ENCODE measurements at places on chromosomes 12 and 14.

DNA sequence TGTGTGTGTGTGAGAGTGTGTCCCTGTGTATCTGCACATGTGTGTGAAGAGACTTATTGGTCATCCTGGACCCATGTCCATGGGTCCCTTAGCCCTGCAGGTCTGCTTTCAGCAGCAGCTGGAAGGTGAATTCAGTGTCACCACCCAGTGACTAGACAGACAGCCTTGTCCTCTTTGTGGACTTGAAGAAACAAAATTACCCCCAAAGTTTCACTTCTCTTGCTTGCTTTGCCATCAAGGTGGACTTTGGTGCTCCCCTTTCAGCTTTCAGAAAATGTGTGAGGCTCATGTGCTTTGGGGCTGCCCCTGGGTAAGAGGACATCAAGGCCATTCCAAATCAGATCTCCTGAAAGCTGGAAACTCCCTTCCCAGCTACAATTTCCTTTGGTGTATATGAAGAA is 1063.8 kb downstream of the BCL11B start:
- no peak for DNase-seq

DNA sequence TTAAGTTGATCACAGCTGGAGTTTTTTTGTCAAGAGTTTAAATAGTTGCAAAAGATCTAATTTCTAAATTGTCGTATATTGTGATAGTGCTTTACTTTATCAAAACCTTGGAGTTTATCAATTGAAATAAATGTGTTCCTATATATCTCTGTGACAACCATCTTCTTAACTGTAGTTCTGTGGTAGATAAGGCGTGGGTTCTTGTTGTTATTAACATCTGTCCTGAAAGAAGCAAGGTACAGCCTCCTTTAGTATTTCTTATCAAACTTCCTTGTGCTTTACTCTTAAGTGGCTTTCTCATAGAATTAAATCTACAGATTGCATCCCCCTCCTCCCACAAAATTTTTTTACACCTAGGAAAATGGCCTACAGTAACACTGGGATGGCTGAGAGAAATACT is 7.3 kb downstream of the SCYL2 start:
- no peak for DNase-seq

DNA sequence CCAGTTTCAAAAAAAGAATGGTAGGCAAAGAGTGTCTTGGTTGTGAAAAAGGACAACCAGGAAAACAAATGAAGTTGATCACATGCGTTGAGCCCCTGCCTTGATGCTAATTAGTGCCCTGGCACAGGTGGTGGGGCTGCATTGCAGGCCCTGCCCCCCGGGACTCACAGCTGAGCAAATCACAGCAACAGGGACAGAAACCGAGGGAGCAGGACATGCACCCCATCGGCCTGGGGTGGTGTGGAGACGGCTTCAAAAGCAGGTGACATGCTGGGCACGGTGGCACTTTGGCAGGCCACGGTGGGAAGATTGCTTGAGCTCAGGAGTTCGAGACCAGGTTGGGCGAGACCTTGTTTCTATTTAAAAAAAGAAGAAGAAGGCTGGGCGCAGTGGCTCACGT is 1.1 kb upstream of the PAPLN start:
- no peak for DNase-seq

DNA sequence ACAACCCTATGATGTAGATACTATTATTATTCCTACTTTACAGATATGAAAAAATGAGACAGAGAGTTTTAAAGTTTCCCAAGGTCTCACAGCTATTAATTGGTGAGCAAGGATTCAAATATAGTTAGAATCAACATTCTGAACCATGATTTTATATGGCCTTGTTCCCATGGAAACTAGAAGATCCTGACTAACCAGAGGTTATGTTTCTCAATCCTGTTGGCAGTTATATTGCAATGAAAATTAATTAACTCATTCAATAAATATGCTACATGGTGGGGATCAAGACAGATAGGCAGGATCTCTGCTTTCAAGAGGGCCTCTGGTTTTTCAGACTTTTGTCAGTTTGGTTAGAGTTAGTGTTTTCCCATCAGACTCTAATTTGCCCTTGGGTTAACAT is 9.3 kb upstream of the FUT8 start:
- DNase-seq = no peak

DNA sequence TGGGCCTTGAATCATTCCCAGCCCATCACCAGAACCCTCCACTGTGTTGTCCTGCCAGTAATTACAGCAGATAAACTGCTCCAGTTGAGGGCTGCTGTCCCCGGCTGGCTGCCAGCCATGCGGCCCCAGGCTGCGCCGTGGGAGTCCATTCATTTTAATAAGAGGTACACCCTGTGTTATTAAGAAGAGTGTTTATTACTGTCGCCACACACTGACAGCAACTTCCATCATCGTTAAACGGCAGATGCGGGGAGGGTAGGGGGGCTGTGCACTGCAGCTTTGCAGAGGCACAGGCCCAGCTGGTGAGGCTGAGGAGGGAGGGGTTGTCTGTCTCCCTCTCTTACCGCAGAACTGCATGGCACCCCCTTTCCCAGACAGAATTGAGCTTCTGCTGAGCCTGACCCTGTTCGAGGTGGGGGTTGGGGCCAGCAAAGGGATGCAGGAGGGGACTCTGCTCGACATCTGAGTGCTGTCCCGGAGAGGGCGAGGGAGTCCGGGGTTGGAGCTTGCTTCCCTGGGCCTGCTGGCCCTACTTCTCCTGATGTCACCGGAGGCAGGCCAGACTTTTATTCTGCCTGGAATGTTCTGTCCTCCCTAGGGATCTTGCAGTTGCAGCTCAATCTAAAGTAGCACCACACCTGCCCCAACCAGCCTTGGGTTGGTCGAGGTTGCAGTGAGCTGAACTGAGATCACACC is 33.8 kb upstream of the GPATCH2L start:
- no peak for DNase-seq

DNA sequence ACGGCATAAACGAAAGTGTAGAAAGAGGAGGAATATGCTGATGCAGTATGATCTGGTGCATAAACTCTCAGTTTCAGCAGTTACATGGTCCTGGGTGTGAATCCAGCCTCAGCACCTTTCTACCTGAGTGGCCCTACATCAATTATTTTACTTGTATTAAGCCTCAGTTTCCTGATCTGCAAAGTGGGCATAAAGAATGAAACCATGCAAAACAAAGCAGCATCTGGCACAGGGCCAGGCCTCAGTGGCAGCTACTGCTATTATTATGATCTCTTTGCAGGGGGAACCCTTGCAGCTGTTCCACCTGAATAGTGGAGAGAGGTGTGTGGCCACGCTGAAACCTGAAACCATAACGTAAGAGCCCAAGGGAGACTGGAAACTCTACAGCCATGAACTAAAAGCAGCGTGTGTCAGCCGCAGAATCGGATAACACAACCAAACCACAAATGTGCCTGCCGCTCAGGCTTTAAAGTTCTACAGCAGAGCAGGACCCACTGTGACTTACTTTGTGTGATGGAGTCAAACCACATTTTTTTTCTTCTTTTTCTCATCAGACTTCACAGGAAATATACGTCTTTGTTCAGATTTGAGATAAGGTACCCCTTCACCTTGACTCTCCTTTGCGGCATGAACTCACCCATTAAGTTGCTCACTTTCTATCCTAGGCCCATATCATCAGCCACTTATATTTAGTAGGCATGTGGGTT is 29.2 kb upstream of the FOS start:
- DNase-seq = peak; percentile 74

GRCh38 chr12:122964439-122965257 is 1.6 kb downstream of the ABCB9 start:
- no peak for DNase-seq

GRCh38 chr14:77077040-77077439 is 21.0 kb upstream of the CIPC start:
- no peak for DNase-seq

DNA sequence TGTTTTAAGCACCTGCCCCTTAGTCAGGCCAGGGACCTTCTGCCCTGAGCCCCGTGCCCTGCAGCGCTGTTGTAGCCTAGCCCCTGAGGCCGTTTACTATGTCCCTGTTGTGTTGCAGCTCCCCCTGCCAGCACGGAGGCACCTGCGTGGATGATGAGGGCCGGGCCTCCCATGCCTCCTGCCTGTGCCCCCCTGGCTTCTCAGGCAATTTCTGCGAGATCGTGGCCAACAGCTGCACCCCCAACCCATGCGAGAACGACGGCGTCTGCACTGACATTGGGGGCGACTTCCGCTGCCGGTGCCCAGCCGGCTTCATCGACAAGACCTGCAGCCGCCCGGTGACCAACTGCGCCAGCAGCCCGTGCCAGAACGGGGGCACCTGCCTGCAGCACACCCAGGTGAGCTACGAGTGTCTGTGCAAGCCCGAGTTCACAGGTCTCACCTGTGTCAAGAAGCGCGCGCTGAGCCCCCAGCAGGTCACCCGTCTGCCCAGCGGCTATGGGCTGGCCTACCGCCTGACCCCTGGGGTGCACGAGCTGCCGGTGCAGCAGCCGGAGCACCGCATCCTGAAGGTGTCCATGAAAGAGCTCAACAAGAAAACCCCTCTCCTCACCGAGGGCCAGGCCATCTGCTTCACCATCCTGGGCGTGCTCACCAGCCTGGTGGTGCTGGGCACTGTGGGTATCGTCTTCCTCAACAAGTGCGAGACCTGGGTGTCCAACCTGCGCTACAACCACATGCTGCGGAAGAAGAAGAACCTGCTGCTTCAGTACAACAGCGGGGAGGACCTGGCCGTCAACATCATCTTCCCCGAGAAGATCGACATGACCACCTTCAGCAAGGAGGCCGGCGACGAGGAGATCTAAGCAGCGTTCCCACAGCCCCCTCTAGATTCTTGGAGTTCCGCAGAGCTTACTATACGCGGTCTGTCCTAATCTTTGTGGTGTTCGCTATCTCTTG is 7.6 kb downstream of the DLK1 start:
- no peak for DNase-seq

DNA sequence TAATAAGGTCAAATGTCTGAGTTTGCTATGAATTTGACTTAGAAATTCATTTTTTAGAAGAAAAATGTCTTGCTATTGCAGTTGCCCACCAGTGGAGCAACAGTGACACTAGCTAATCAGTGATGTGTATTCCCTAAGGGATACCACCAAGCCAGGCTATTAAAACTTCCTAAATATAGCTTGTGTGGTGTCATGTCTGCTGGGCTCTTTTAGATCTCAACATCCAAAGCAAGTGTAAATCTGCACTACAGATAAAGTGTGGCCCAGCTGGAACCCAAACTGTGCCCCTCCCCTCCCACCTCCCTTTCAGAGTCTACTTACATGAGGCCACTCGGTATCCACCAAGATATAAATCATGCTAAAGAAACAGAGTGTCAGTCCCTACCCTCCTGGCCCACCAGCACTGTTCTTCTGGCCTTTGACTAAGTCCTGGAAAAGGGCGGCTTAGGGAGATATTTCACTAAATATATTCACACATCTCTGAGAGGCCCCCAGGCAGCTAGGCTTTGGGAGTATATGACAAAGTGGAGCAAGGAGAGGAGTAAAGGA is 53.8 kb downstream of the SLC35F4 start:
- no peak for DNase-seq

GRCh38 chr14:54252072-54252730 is 144.6 kb upstream of the CDKN3 start:
- DNase-seq = no peak

GRCh38 chr12:124369827-124370378 is 75.0 kb downstream of the RFLNA start:
- DNase-seq = no peak

DNA sequence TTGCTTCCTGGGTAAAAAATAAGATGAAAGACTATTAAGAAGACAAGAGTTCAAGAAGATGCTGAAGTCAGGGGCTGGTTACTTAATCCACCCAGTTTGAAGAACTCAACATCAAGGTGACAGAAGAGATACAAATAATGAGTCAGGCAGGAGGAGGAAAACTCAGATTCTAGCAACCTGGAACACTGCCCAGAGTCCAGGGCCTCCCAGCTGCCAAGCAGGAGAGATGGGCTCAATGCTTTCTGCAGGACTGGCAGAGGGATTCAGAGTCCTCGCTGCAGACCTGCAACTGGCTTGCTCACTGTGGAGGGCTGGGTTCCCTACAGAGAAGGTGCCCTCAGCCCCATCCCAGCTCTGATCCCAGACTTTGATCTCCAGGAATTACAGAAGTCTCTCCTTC is 28.6 kb upstream of the CEBPE start:
- DNase-seq = no peak

DNA sequence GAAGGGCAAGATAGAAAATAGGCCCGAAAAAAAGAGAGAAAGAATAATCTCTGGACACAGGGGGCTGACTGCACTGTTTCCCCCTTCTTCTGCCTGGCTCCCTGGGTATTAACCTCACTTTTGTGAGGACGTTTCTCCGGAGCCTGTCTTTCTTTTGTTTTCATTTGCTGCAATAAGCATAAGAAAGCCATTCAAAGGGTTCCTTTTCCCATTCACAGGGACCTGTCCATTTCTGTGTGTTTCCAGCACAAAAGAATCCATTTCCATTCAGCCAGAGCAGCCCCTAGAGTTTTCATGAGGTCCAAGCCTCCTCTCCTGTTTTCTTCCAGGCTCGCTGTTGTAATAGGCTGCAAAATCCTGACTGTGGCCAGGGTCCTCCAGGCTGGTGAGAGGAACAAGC is 16.8 kb downstream of the PLXNC1 start:
- no peak for DNase-seq

GRCh38 chr12:11929714-11930113 is 141.0 kb upstream of the BCL2L14 start:
- no peak for DNase-seq

DNA sequence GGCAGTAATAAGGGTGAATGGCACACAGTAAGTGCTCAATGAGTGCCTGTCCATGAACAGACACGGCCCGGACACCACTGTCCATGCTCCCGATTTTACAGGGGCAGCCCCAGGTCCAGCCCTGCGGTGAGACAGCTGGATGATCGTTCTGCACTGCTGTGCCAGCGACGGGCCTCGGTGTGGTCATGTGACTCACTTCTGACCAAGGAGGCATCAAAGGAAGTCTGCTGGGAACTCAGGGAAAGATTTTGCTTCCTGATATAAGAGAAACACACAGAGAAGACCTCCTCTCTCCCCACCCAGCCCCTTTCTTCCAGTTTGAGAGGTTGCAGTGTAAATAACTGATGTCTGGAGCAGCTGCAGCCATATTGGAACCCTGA is 126.6 kb downstream of the SCARB1 start:
- no peak for DNase-seq

DNA sequence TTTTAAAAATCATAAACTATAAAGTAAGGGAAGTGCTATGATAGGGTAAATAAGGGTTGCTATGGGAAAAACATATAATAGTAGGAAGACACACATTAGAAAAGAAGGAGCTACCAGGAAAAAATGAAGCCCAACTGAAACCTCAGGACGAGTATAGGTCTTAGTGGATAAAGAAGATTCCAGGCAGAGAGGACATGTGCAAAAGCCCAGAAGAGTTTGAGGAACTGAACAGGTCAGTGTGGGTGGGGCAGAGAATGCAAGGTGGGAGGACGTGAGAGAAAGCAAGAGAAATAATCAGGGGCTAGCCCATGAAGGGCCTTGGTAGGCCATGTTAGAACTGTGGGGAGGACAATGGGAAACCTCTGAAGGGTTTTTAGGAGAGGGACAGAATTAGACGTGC is 109.5 kb downstream of the DENND5B start:
- no peak for DNase-seq

DNA sequence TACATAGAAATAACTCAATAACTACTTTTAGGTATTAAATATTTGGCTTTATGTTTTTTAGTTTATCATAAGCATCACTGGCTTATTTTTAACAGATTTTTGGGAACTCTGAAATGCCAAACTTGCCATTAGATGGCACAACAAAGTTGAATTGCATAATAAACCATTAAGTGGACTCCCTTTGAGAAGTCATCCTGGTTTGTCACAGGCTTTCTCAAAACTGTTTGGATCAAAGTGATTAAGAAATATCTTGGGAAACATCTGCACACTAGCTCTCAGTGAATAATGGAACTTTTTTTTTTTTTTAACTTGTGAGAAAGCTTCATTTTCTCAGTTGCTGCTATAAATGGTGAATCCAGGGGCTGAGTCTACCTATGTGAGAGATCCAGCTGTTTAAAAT is 4.3 kb downstream of the SLC16A7 start:
- no peak for DNase-seq
